ENCODE measurements at places on chromosomes 7 and 10. TPM values are rescaled to one million over a fixed set of nuclear protein-coding genes. Genes with fewer than 3 reads are reported as not detected.

DNA sequence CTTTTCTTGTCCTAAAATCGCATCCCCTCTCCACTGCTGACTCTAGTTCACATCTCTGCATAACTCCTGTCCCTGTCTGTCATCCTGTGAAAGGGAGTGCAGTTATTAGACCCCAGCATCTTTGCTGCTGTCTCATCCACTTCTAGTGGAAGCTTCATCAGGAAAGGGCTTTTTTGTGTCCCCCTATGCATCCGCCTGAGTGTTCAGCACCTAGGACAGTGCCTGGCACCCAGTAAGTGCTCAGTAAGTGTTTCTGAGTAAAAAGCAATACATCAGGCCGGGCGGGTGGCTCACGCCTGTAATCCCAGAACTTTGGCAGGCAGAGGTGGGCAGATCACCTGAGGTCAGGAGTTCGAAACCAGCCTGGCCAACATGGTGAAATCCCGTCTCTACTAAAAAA is 211.8 kb upstream of the FOXK1 start:
- no peaks in the 10 kb centered on the region for H3K4me1 ChIP-seq
- no peak for DNase-seq
- no peaks in the 10 kb centered on the region for H3K27me3 ChIP-seq
- H3K36me3 ChIP-seq: no peaks in the 10 kb centered on the region
- no peak overlapping the region for H3K4me3 ChIP-seq

Gene CYP26A1
- 0.08 TPM for total RNA-seq

Gene LOXL4
- total RNA-seq: 0.84 TPM

Gene CRYGN
- not detected for total RNA-seq
